ENCODE measurements at places on chromosomes 16 and 17. TPM values are rescaled to one million over a fixed set of nuclear protein-coding genes. Genes with fewer than 3 reads are reported as not detected.

DNA sequence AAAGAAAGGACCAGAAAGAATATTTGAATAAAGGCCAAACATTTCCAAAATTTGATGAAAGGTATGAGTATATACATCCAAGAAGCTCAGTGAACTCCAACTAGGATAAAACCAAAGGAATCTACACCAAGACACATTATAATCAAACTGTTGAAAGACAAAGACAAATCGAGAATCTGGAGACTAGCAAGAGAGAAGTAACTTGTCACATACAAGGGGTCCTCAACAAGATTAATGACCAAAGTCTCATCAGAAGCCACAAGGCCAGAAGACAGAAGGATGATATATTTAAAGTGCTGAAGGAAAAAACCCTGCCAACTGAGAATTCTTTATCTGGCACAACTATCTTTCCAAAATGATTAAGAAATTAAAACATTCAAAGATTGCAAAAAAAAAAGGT lies 9.3 kb upstream of the IL21R start:
- H3K4me1 ChIP-seq: peaks cover 14% of the 10 kb centered on the region
- DNase-seq: no peak
- no peak overlapping the region for H3K27ac ChIP-seq
- H3K36me3 ChIP-seq: peaks cover 30% of the 10 kb centered on the region

GRCh38 chr17:59160157-59161025 lies 4.8 kb downstream of the PRR11 start:
- no peaks in the 10 kb centered on the region for H3K27me3 ChIP-seq
- H3K4me3 ChIP-seq: no peak overlapping the region
- no peaks in the 10 kb centered on the region for H3K36me3 ChIP-seq

DNA sequence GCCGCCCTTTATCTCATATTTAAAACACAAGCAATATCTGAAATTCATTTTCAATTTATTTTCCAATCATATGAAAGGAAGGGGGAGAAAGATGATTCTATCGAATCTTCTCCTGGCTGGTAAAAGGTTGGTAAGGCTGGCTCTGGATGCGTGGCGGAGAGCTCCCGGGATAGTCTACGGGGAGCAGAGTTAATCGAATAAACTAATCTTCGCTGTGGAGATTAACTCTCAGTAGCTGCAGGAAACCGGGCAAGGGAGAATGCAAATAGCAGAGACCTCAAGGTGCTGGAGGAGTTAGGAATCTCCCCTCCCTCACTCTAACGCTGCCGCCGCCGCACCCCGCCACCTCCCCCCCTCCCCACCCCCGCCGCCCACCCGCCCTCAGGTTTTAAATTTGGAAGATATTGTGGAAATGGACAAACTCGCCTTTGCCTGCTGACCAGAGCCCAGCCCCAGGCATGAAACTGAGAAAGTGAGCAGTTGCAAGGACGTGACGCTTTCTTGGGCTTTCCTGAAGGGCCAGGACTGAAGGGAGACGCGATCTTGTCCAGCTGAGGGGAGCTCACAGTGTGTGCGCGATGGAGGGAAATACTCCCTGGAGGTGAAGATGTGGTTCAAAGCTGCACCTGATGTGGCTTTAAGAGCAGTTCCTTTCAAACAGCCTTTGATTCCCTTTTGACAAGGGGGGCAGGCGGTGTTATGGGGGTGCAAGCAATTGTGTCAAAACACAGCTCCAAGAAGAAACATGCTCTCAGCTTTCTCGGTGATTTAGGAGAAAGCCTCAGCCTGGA lies 308.2 kb upstream of the IRX3 start:
- DNase-seq: no peak
- H3K4me1 ChIP-seq: no peaks in the 10 kb centered on the region
- H3K4me3 ChIP-seq: no peak overlapping the region
- peaks cover 37% of the 10 kb centered on the region for H3K27me3 ChIP-seq
- H3K27ac ChIP-seq: no peak overlapping the region

- peak; percentile 94 for DNase-seq
- peak overlapping the region; percentile 25 for H3K4me3 ChIP-seq
- no peaks in the 10 kb centered on the region for H3K27me3 ChIP-seq
- peaks cover 45% of the 10 kb centered on the region for H3K4me1 ChIP-seq
Observed at GRCh38 chr16:29029168-29029994, 44.5 kb downstream of the LAT start.

DNA sequence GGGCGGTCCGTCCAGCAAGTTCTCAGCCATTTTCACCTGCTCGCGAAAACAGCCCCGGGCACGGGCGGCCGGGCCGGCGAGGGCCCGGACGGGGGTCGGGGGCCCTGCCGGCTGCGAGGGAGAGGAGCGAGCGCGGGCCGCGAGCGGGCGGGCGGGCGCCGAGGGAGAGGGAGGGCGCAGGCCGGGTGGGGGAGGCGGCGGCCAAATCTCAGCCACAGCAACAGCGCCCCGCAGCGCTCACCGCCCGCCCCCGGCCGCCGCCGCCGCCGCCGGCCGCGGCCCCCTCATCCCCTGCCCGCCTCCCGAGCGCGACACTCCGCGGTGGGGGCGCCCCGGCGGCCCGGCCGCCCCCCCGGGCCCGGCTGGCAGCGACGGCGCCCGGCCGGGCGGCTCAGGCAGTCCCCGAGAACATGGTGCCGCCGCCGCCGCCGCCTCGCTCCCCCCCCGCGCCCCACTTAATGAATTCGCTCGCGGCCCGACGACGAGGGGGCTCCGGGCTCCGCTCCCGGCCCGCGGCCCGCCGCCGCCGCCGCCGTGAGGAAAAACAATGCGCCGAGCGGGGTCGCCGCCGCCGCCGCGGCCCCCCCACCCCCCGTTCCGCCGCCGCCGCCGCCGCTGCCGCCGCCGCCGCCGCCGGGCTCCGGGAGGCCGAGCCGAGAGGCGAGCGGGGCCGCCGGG lies 487 bp downstream of the CREBBP start:
- no peak overlapping the region for H3K27ac ChIP-seq
- H3K4me3 ChIP-seq: peak overlapping the region; percentile 83
- H3K27me3 ChIP-seq: peaks cover 8% of the 10 kb centered on the region
- H3K4me1 ChIP-seq: peaks cover 43% of the 10 kb centered on the region

DNA sequence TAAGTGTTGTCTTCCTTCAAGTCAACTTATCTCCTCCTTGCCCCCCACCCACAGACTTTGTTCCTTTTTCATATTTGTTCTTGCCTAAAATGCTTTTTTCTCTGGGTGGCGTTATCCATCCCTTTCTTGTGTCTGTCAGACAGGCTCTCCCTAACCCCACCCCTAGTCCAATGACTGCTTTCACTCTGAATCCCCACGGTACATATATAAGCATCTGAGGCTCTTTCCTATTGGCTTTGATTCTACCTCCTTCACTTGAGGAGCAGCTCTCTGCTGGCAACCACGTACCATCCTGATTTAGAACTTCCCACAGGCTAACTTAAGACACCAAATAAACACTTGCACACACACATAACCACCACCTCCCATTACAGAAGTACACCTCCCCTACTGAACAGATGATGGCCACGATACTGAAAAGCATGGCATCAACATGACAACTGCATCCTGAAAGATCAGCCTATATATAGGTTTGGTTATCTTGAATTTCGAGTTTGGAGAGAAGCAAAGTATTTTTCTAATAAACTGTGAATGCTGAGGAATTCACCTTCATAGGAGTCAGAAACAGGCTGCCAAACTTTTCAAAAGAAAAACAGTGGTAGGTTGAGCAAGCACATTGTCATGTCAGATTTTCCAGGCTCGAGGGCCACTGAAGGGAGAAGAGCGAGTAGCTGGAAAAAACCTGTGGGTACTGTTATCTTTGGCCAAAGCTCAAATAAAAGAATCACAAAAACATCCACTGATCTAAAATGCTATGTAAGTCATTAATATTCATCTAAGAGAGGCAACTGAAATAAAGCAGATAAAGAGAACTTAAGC lies 24.3 kb downstream of the STAT3 start:
- H3K27ac ChIP-seq: peak overlapping the region; percentile 81
- peak; percentile 21 for DNase-seq
- H3K36me3 ChIP-seq: peaks cover 64% of the 10 kb centered on the region
- peak overlapping the region; percentile 23 for H3K4me3 ChIP-seq
- H3K27me3 ChIP-seq: no peaks in the 10 kb centered on the region
- peaks cover 77% of the 10 kb centered on the region for H3K4me1 ChIP-seq

Gene RAB26
- total RNA-seq: 0.26 TPM

Gene GUCY2D
- total RNA-seq: not detected
